Cortex of kidney (tissue), 1 donor: ENCODE measurements at places on chromosomes 3 and 15.

DNA sequence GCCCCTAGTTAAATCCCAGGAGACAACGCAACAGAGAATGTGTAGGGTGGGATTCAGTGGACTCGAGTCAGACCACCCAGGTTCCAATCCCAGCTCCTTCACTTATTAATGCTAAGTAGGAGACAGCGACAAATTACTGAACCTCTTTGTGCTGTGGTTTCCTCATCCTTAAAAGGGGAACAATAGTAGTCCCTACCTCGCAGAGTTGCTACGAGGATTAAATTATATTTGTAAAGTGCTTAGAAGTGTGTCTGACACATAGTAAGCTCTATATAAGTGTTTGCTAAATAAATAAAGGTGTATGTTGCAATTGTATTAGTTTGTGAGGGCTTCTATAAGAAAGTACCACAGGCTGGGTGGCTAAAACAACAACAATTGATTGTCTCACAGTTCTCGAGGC, 58.0 kb upstream of the PPARG start:
- no peak for DNase-seq

DNA sequence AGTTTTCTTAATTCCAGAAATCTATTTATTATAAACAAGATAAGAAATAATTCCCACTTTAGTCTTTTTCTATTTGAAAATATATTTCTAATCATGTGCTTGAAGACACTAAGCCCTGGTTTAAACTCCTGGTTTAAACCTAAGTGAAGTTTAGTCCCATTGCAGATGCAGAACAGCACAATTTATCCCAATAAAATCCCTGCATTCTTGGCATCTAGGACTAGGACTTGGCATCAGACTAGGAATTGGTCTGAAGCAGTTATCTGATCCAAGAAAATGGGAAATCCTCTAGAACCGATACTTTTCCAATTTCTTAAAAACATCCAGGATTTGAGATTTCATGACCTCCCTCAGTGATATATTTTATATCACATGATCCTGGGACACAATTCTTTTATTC, 168.8 kb upstream of the VEPH1 start:
- no peak for DNase-seq

DNA sequence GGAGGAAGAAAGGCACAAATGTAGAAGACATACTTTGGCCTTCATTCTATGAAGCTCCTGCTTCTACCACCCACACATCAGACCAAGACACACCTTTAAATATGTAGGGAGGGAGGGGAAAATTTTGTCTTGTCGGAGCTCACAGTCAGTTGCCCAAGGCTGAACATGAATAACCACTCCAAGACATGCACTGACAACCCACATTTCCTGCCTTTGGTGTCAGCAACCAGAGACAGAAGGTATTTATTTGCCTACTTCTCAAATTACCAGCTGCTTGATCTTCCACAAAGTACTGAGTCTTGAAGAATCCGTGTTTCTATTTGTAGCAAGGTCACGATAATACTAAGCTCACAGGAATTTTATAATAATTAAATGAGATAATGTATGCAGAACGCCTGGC, 169.7 kb downstream of the KCNMB2 start:
- DNase-seq: no peak

- DNase-seq: no peak
Measured at GRCh38 chr3:64878362-64878761, 190.6 kb upstream of the ADAMTS9 start.

GRCh38 chr3:141250828-141251227, 19.2 kb downstream of the PXYLP1 start:
- no peak for DNase-seq
